Mesenteric fat pad (tissue), 1 donor: ENCODE measurements at places on chromosomes 1 and 21.

DNA sequence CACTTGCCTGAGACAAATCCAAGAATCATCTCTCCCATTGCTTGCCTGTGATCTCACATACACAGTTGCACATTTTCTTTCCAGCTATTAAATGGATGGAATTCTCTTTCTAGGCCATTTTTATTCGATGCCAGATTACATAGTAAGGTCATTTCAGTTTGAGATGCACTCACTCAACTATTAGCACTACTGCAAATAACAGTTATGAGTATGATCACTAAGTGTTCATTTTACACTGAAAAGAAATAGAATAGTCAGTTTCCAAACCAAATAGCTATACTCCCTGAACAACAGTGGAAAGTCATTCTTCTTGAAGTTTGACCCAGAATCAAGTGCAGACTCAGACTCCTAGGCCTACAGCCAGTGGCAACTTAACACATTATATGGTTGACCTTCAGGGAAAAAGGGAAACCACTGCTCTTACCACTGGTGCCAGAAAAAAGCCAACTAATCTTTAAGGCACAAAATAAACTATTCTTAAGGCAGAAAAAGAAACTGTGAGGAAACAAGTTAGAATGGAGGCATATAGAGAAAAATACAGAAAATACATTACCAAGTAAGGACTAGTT, 31.5 kb downstream of the WNT2B start:
- no peak for DNase-seq

DNA sequence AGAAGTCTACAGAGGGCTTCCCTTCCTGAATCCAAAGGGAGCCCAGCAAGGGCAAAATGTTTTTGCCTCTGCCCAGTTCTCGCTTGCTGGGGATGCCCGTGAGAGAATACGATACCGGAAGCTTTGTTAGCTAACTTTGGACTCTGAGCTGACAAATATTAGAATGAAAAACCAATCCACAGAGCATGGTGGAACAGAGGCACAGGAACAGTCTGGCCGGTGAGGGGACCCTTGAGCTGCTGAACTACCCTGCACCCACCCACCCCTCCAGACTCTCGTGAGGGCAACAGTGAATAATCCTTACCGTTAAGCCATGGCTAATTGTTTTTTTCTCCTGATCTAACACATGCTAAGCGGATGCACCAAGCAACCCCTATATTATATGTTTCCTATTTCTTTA, 76.3 kb upstream of the AKT3 start:
- DNase-seq, result no peak

- DNase-seq, result no peak
Measured at GRCh38 chr1:44924835-44925464, 61.4 kb downstream of the EIF2B3 start.

- DNase-seq, result no peak
Measured at GRCh38 chr1:61377242-61377958, 295.0 kb downstream of the NFIA start.

GRCh38 chr1:173914366-173914871, 2.7 kb downstream of the SERPINC1 start:
- DNase-seq, result no peak

DNA sequence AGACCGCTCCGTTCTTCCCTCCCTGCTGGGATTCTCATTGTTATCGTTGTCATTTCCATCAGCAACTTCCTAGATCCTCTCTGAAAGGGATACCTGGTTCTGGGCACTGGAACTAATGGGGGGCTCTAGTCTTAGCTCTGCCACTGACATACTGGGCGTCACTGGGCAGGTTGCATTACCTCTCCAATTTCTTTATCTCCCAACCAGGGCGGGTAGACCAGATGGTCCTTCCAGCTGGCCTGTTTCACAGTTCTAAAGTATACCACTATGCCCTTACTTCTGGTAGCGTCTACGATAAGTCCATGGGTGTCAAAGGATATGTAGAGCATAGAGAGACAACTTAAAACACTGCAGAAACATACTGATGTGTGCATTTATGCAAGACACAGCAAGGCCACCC, 1.4 kb downstream of the GPR37L1 start:
- no peak for DNase-seq

- DNase-seq, result no peak
Measured at GRCh38 chr1:202002507-202002906, 7.9 kb upstream of the ELF3 start.

DNA sequence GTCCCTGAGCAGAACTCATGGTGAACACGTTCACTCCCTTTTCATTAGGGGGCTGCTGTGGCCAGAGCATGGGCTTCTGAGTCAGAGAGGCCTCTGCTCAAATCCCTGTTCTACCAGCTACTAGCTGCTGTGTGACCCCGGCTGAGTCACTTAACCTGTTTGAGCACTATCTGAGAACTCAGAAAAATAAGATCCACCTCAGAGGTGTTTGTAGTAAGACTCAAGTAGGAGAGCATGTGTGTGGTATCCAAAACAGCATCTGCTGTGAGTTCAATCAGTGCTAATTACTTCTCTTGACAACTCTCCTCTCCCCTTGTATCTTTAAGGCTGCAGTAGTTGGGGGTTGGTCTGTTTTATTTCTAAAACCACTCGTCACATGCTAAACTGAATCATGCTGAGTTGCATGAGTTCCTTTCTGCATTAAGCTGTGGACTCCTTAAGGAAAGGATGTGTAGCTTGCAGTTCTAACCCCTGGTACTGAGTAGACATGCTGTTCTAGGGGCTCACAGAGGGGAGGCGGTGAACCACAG, 39.7 kb upstream of the JUN start:
- DNase-seq, result no peak

GRCh38 chr1:197333041-197333440, 65.0 kb downstream of the CRB1 start:
- no peak for DNase-seq

DNA sequence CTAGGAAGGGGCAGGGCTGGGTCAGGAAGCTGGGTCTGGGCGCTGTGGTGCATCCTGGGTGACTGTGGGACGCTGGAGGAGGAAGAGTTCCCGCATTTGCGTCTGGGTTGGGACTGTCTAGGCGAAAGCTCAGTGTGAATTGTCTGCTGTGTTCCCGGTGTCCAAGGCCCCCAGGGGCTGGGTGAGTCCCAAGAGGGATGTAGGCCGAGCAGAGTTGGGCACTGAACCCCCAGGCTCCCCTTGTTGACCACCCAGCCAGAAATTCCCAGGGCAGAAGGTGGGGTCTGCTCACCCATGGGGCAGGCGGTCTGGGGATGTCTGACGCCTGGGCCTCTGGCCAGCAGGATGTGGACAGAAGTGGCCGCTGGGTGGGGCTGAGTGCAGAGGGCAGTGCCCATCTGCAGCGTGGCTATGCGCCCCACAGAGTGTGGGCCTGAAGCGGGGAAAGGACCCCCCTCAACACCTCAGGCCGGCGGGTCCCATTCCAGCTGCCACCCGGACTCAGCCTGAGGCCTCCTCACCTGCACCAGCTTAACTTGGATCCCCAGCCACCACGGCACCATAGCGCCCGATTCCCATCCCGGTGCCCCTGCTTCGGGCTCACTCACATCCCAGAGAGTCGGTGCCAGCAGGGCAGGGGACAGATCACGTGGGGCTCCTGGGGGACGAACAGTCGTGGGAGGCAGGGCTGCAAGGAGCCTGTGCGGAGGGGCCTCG, 37.0 kb upstream of the POFUT2 start:
- DNase-seq, result no peak

GRCh38 chr1:212147581-212148033, 112.1 kb downstream of the DTL start:
- DNase-seq, result no peak

- DNase-seq, result no peak
Measured at GRCh38 chr1:84936116-84936810, 43.3 kb upstream of the LPAR3 start.

DNA sequence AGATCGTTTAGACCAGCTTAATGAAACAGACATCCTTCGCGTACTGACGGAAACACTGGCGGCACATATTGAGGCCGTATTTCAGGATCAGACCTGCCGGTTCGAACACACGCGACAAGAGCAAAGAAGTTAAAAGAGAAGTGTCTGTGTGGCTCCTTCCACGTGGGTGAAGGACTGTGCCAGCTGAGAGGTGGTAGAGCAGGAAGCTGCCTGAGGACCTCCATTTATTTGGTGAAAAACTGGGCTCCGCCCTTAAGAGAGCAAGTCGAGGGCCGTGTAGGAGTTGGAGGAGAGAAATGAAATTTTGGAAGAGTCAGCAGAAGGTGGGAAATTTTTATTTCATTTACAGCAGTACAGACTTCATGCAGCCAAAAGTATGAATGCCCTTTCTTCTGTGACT, 38.8 kb upstream of the ADORA3 start:
- no peak for DNase-seq

- peak; percentile 85 for DNase-seq
Measured at GRCh38 chr1:15936025-15936424, 39.9 kb downstream of the ZBTB17 start.

- no peak for DNase-seq
Measured at GRCh38 chr1:68173936-68174737, 58.2 kb downstream of the WLS start.

GRCh38 chr1:12572522-12572921, 45.5 kb downstream of the DHRS3 start:
- no peak for DNase-seq

DNA sequence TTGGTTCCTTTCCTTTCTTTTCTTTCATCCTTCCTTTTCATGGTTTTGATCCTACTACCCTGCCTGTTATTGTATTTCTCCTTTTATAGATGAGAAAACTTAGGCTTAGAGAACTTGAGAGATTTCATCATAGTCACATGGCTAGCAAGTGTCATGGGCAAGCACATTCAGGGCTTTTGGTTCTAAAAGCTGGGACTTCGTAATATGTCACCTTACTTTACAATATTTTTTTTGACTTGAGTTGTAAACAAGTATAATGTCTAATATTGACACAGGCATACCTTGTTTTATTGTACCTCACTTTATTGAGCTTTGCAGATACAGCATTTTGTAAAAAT, 70.7 kb downstream of the MTR start:
- DNase-seq, result no peak

- no peak for DNase-seq
Measured at GRCh38 chr1:205770618-205771017, 4.7 kb downstream of the RAB29 start.

DNA sequence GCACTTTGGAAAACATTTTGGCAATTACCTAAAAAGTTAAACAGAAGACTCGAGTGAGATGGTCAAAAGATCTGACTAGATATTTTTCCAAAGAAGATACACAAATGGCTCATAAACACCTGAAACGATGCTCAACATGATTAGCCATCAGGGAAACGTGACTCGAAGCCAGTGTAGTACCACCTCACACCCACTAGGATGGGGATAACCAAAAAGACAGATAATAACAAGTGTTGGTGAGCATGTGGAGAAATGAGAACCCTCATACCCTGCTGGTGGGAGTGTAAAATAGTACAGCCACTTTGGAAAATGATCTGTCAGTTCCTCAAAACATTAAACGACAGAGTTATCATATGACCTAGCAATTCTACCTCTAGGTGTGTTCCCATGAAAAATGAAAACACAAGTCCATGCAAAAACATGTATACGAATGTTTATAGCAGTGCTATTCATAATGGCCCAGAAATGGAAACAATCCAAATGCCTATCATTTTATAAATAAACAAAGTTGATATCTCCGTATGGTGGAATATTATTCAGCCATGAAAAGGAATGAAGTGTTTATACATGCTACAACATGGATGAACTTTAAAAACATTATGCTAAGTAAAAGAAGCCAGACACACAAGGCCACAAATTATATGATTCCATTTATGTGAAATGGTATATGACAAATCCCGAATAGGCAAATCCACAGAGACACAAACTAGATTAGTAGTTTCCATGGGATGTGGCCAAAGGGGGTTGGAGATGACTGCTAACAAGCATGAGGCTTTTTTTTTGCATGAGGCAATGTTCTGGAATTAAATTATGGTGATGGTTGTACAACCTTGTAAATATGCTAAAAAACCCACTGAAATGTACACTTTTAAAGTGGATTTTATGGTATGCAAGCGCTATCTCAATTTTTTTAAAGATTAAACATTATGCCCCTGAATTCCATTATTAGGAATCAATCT, 625.3 kb downstream of the KIF26B start:
- no peak for DNase-seq

DNA sequence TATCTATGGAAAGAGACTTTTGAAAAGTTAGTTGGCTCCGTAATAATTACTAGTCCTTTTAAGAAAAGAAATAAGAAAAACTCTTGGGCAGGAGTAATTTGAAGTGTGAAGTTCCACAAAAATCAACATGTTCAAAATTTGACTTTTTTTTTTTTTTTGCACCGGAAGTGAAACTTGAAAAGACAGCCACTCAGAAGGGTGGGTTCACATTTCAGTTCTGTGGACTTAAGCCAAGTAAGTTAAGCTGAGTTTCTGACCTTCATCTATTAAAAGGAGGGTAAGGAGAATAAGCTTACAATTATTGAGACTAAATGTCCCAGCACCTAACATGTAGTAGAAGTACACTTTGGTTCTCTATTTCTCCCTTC, 11.0 kb downstream of the RO60 start:
- no peak for DNase-seq

- DNase-seq, result no peak
Measured at GRCh38 chr1:31633117-31633516, 11.6 kb downstream of the PEF1 start.

GRCh38 chr1:84271441-84272151, 29.9 kb upstream of the SAMD13 start:
- no peak for DNase-seq

GRCh38 chr1:43913666-43914360, 19.8 kb upstream of the ARTN start:
- no peak for DNase-seq

- DNase-seq, result no peak
Measured at GRCh38 chr1:178644308-178645120, 80.5 kb upstream of the RALGPS2 start.

GRCh38 chr1:108077991-108078390, 113.0 kb upstream of the VAV3 start:
- DNase-seq, result no peak

- no peak for DNase-seq
Measured at GRCh38 chr21:37615962-37616361, 249.4 kb downstream of the DYRK1A start.

DNA sequence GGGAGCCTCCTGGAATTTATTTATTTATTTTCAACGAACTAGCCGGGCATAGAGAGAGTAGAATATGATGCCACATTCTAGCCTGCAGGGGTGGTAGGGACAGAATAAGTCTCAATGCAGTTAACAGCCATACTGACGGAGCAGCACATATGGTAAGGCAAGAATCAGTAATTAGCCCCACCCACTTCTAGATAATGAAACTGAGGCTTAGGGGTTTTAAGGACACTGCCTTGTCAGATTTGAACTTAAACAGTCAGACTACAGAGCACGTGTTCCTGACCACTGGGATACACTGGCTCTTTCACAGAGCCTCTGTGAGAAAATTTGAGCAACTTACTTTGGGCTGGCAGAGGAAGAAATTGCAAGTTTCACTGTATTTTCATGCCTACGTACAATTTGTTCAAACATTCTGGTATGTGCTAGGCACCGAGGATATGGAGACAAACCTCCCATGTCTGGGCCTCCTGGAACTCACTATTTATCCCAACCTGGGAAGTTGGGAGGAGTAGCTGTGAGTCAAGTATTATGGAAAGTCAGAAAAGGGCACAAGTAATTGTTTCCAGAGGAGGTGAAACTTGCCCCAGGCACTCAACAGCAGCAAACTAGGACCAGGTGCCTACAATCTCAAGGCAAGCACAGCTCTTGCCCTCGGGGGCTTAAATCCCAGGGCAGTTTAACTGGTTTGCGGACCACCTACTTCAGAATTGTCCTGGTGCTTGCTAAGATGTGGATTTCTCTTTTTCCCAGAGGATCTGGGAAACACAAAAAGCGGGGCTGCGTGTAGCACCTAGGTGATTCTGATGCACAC, 1.6 kb upstream of the CLIC4 start:
- DNase-seq, result peak; percentile 47
